Pancreas (tissue), 10 donors: ENCODE measurements at places on chromosomes 6 and 20.

GRCh38 chr6:82030761-82031503 is 216.6 kb downstream of the IBTK start:
- H3K4me1 ChIP-seq, result no peaks in the 10 kb centered on the region
- H3K27me3 ChIP-seq, result no peaks in the 10 kb centered on the region
- H3K27ac ChIP-seq, result no peak overlapping the region
- no peak for DNase-seq
- H3K36me3 ChIP-seq, result no peaks in the 10 kb centered on the region
- no peak overlapping the region for H3K4me3 ChIP-seq

GRCh38 chr6:96844530-96844929 is 7.3 kb upstream of the GPR63 start:
- no peaks in the 10 kb centered on the region for H3K4me1 ChIP-seq
- DNase-seq, result no peak
- H3K27ac ChIP-seq, result no peak overlapping the region
- H3K27me3 ChIP-seq, result peaks cover 3% of the 10 kb centered on the region
- no peak overlapping the region for H3K4me3 ChIP-seq

DNA sequence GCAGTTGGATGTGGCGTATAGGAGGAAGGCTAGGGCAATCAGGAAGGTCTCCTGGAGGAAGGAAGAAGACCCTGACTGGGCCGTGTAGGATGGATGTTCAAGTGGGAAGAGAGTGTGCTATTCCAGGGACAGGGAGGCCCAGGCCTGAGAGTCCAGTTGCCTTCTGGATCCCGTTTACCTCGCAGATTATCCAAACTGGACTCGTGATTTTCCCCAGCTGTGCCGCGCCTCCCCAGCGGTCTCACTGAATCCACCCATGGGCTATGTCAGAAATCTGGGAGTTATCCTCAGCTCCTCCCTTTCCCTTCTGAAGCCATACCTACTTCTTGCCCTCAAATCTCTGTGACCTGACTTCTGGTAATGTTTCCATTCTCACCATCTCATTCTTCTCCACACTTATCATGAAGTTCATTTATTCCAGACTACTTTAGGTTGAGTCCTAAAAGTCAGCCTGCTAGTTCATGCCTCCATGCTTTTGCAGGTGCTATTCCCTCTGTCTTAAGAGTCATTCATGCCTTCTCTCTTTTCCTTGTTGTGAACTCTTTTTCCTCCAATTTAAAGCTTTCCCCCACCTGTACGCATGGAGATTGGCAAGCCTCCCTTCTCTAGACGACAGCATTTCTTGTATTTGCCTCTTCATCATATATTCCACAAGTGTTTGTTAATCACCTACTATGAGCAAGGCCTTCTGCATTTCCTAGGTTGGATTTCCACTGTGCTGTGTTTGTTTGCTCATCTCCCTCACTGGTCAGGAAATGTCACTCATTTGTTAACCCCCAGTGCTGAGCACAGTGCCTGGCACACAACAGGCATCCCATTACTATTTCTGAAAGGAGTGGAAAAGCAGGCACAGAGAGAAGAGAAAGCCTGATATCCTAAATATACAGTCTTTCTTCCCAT is 2.7 kb downstream of the SDCBP2 start:
- peak overlapping the region; percentile 95 for H3K27ac ChIP-seq
- peak overlapping the region; percentile 77 for H3K4me3 ChIP-seq
- H3K27me3 ChIP-seq, result no peaks in the 10 kb centered on the region
- H3K4me1 ChIP-seq, result peaks cover 30% of the 10 kb centered on the region
- H3K36me3 ChIP-seq, result no peaks in the 10 kb centered on the region
- no peak for DNase-seq

DNA sequence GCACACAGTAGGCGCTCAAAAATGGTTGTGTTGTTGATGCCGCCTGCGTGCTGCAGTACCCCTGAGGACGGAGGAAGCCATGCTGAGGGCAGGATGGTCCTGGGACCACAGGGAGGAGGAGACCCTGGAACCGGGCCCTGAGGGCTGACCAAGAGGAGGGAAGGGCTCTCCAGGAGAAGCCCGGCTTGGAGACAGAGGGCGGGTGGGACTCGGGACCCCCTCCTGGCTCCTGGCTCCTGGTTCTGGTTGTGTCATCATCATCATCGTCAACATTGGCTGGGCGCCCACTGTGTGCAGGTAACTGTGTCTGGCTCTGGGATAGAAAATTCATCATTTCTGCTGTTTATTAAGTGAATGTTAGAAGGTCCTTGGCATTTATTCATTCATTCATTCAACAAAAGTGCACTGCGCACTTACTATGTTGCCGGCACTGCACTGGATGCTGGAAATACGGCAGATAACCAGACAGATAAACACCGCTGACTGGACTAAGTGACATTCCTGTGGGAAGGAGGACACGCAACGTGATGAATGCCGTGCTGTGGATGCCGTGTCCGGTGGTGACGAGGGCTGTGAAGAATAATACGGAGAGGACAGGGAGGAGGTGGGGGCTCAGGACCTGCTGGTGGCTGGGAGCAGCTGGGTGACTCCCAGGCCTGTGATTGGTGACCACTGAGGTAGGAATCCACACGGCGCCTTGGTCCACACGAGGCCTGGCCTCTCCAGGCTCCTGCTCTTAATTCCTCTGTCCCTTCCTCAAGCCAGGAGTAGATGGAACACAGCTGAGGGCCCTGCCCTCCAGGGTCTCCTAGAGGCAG is 35.3 kb downstream of the SPDEF start:
- H3K27me3 ChIP-seq, result no peaks in the 10 kb centered on the region
- H3K27ac ChIP-seq, result no peak overlapping the region
- no peak for DNase-seq
- no peak overlapping the region for H3K4me3 ChIP-seq

DNA sequence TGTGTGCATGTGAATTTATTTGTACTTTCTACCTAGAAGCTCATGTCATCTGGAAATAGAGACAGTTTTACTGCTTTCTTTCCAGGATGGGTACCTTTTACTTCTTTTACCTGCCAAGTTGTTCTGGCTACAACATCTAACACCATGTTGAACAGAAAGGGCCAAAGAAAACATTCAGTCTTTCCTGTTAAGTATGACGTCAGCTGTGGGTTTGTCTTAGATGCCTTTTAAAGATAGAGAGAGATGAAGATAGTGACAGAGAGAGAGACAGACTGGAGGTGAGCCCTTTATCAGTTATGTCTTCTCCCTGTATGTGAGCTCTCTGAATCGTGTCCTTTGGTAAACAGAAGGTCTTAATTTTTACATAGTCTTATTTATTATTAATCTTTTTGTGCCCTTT is 3.4 kb upstream of the DACT2 start:
- no peaks in the 10 kb centered on the region for H3K4me1 ChIP-seq
- H3K27me3 ChIP-seq, result no peaks in the 10 kb centered on the region
- no peak overlapping the region for H3K27ac ChIP-seq
- no peaks in the 10 kb centered on the region for H3K36me3 ChIP-seq
